ENCODE measurements at places on chromosomes 3 and 15.
A peak's percentile ranks its signal among the peaks of the same experiment; 100 is the strongest.

DNA sequence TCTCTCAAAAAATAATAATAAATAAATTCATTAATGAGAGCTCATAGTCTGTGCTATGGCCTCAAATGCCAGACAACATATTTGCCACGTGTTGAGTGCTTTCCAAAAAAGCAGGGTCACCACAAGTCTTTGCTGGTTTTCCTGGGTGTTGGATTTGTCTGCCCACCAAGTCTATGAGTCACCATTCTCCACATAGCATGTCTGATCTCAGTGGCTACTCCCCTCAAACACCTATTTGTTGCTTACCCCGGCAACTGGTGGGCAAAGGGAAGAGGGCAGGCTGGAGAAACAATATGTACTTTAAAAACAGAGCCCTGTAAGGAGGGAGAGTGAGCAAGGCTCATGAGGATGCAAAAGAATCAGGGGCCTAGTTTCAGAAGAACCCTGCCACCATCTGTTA lies 120.0 kb upstream of the ARRDC4 start:
- DNase-seq = no peak

DNA sequence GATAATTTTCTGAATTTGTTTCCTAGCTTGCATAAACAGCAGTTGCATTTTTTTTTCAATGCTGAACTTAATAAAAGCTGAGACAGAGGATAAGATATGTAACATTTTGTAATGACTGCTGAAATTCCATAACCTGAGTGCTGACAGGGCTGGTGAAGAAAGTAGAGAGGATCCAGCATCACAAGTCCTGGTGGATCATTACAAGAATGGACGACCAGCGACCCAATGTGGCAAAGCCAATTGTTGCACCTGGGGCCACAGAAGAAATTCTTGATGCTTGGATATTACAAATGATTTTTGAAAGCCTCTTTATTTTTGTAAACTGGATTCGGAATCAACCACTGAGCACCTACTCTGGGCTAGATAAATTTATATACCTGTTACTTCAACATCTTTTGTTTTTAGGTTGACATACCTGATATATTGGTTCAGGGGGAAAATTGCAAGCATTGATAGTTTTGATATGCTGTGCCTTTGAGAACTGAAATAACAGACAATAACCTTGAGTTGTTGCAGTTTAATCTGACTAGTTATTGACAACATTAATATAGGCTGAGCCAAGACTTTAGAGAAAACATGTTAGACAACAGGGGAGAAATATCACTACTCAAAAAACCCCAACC lies 3.9 kb upstream of the ACTL6A start:
- DNase-seq = peak; percentile 39

GRCh38 chr3:70742081-70742480 lies 429.6 kb upstream of the MDFIC2 start:
- DNase-seq = no peak

GRCh38 chr3:25452192-25452591 lies 24.1 kb downstream of the RARB start:
- no peak for DNase-seq

- no peak for DNase-seq
Measured at GRCh38 chr3:57852896-57853295, 96.8 kb downstream of the SLMAP start.

DNA sequence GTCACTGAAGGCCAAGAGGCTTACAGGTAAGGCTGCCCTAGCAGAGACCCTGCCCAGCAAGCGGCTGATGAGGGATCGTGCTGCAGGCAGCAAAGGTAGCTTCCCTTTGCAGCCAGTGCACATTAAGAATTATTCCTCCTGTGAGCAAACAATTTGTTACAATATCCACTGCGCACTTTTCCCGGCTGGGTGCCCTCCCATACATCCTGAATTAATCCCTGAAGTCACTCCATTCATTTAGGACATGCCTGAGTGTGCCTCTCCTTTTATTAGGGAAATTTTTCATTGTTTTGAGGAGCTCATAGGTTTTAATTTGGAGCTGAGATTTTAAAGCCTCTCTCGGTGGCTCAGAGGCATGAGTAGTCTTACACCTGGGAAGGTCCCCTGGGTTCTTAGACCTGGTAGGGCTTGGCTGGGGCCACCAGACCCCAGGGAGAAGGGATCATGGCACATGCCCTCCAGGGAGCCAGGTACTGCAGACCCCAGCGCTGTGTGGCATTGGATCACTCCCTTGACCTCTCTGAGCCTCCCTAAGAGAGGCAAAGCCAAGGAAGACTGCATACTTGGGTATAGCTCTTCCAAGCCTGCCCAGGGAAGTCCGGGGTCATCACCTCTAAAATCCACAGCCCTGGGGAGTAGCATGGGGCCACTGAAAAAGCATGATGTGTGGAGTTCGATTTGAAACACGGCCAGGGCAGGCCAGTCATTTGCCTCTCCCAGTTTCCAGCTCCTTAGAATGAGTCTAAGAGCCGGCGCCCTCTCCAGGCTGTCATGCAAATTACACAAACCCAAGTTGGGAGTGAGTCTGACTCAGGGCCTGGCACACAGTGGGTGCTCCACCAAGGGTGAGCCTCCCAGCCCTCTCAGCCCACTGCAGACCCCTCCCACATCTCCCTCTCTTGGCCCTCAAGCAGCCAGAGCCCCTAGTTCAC lies 151.9 kb upstream of the LINGO1 start:
- no peak for DNase-seq

- peak; percentile 82 for DNase-seq
Measured at GRCh38 chr15:62109982-62110851, 43.4 kb downstream of the C2CD4A start.

DNA sequence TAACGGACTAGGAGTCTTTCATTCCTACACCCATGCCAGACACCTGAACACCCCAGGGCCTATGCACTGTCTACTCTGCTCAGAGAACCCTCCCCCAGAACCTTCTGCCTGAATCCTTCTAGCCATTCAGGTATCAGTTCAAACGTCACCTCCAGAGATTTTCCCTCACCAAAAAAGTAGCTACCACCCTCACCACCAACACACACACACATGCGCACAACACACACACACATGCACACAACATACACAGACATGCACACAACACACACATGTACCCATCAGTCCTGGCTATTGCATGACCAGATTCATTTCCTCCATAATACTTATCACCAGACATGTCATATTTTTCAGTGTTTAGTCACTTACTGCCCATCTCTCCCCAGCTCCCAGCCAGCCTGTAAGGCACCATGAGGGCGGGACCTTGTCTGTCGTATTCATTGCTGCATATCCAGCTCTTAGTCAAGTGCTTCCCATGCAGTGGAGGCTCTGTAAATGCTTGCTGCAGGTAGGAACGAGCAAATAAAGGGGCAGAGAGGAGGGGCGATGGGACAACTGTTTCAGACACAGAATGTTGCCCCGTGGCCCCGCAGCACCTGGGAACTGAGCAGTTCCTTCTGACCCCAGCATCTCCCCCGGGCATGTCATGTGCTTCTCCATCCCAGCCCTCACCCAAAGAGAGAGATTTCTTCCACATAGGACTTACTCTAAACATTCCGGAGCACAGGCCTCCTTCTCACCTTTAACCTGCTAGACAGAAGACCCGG lies 29.2 kb downstream of the XXYLT1 start:
- no peak for DNase-seq

DNA sequence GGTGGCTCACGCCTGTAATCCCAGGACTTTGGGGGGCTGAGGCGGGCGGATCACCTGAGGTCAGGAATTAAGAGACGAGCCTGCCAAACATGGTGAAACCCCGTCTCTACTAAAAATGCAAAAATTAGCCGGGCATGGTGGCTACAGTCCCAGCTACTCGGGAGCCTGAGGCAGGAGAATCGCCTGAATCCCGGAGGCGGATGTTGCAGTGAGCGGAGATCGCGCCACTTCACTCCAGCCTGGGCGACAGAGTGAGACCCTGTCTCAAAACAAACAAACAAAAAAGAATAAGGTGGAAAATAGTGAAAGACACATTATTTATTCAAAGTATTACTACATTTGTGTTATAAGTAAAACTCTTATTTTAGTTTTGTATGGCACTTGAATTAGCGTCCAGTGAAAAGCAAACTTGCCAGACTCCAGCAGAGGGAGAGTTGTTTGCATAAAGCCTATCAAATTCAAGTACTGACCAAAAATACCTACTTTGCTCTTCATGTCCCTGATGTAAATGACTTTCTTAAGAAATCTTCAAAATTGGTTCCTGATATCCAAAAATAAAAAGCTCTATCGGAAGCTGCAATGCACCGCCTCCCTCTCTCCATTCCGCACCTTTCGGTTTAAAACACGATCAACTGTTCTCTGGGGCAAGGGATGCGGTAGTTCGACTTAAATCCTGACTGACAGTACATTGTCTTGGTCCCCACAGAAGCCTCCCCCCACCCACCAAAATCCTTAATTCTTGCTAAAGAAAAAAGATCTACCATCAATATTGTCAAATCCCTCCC lies 1.2 kb downstream of the TRPM7 start:
- no peak for DNase-seq

DNA sequence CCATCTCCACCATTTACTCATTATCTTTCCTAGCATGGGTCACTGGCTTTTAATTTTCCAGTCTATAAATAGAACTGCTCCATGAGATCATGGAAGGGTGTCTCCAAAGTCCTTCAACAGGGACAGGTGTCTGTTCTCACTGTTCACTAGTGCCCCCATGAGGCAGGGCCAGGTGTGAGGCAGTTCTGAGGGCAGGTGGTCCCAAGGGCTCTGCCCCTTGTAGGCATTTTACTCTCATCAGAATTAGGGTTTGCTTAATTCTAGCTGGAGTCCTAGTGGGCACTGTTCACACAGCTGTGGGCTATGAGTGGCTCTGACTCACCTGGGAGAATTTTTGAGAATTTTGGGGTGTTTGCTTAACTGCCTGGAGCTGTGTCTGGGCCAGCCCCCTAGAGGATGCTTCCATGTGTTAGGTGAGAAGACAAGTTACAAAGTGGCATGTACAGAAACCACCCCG lies 248.0 kb upstream of the LYSMD4 start:
- no peak for DNase-seq

DNA sequence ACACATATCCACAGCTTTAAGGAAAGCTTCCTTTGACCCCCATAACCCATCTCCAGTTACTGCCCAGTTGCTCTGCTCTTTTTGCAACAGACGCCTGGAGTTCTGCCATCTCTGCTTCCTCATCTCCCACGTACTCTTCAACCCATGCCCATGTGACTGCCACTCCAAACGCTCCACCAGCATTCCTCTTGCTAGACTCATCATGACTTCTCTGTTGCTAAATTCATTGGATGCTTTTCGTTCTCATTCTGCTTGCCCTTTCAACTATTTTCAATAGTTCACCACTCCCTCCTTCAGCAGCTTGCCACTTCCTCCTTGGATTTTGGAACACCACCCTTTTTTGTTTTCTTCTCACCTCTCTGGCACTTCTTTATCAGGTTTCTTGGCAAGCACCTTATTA lies 2.7 kb upstream of the KNSTRN start:
- DNase-seq = no peak

GRCh38 chr15:77607111-77607893 lies 25.4 kb downstream of the LINGO1 start:
- DNase-seq = peak; percentile 82

GRCh38 chr3:60133269-60134162 lies 1083.7 kb upstream of the CFAP20DC start:
- DNase-seq = no peak

DNA sequence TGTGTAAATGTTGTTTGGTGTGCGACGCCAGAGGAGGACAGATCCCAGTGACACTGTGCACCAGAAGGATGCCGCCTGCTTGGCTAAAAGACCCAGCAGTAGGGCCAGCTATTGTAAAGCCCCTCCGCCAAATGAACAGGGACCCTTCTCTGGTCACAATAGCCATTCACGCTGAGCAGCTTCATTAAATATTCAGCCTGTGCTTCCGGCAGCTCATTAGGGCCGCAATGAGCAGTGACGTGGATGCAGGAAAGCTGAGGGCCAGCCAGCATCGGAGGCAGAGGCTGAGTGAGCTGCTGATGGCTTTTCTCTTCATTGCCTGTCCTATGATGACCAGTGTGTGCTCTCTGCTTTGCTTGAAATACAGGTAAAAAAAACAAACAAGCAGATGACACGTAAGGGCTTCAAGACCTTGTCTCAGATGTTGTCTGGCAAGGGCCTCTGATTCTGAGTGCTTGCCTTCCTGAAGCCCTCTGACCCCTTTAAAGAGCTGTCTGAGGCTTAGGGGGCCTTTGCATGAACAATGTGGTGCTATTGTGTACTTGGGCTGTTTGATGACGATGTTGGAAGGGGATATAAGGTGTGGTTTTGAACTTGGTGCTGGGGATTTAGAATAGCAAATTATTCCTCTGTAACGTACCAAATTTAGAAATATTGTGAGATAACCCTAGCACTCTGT lies 130.4 kb downstream of the FEZF2 start:
- no peak for DNase-seq

DNA sequence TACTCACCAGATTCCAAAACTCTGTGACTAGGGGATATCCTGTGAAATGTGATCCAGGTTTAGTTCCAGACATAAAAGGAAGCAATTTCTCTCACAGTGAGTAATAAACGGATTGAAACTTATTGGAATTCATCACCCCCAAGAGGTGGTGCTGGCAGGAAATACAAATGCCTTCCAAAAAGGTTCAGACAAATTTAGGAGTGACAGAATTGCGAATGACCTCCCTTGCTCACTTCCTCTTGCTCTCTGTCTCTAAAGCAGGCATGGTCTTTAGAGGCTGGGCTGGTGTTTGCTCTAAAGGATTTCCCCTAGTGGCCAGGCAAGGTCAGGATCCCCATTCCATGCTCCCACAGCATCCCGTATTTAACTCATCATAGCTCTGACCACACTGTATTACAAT lies 449.4 kb upstream of the PPP2R3A start:
- no peak for DNase-seq

GRCh38 chr15:61034678-61035291 lies 194.3 kb downstream of the RORA start:
- no peak for DNase-seq

DNA sequence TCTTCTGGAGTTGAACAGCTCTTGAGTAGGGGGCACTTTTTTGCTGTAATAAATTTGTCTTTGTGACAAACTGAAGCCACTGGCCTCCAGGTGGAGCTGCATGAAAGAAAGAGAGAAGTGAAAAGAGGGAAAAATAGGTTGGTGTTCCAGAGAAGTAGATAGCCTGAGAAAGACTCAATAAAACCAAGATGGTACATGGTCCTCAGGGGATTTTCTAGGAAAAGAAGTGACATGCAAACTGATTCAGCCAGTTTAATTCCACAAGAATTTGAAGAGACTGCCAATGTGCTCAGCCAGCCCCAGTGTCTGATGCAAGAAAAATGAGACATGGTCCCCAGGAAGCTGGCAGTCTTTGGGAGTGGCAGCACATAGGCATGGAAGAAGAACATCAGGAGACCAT lies 152.7 kb downstream of the CD47 start:
- DNase-seq = peak; percentile 19

GRCh38 chr3:11914651-11915050 lies 68.0 kb upstream of the TAMM41 start:
- DNase-seq = no peak
